ENCODE measurements at places on chromosomes 3 and 15. TPM values are rescaled to one million over a fixed set of nuclear protein-coding genes. Genes with fewer than 3 reads are reported as not detected.

GRCh38 chr3:34203386-34203785, 405.0 kb downstream of the PDCD6IP start:
- DNase-seq, result no peak

- DNase-seq, result no peak
These were observed 5.8 kb upstream of the SUCNR1 start for GRCh38 chr3:151867666-151868065.

- no peak for DNase-seq
These were observed 31.1 kb downstream of the PLA2G4D start for GRCh38 chr15:42063122-42063848.

DNA sequence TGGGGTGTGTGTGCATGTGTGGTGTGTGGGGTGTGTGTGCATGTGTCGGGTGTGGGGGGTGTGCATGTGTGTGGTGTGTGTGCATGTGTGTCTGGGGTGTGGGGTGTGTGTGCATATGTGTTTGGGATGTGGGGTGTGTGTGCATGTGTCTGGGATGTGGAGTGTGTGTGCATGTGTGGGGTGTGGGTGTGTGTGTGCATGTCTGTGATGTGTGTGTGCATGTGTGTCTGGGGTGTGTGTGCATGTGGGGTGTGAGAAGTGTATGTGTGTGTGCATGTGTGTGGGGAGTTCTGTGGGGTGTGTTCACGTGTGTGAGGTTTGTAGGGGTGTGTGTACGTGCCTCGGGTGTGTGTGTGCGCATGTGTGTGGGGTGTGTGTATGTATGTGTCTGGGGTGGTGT, 6.7 kb upstream of the OCA2 start:
- no peak for DNase-seq

- DNase-seq, result peak; percentile 30
These were observed 32.9 kb downstream of the PSTPIP1 start for GRCh38 chr15:77027697-77028450.

DNA sequence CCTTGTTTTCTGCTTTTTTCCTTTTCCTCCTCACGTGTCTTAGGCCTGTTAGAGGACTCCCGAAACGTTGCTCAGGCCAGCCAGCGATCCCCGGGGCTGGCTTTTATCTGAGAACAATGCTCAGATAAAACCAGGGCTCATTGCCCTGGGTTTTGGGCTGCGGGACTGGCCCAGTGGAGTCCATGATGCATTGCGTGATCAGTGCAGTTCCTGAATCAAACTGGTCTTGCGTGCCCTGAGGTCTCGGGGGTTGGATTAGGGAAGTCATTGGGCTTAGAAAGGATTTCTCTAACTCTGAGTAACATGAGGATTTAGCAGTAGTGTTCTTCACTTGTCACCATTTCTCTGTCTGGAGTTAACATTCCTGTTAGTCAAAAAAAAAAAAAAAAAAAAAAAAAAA, 66.3 kb downstream of the CCR1 start:
- DNase-seq, result no peak

DNA sequence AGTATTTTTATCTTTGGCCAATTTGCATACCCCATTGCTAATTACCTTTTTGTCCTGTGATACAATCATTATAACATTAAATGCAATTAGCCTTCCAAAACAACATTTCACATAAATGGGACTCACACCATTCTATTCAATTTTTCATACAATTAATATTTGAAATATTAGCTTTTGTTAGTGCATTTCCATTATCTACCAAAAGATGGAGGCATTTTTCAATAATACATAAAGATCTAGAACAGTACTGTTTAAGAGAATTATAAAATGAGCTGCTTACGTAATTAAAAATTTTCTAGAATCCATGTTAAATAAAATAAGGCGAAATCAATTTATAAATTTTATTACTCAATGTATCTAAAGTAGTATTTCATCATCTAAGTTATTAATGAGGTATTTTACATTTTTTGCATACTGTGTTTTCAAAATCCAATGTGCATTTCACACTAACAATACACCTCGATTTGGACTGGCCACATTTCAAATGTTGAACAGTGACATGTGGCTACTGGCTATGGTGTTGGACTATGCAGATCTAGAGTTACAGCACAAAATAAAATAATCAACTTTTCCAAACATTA, 74.3 kb downstream of the TJP1 start:
- DNase-seq, result no peak

DNA sequence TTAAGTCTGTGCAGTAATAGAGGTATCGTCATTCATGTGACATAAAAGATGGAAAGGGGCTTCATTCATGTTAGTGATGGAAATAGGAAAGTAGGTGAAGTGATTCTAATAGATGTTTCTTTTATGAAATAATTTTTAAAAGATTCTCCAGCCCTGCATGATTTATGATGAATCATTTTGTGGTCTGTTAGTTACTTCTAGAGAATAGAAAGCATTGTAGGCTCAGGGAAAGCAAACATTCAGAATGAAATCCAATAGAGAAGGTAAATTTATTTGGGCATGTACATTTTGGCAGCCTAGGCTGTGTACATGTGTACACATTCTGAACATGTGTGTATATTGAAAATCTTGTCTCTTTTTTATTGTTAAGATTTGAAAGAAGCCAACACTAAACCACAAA, 23.1 kb downstream of the PPARG start:
- DNase-seq, result no peak

DNA sequence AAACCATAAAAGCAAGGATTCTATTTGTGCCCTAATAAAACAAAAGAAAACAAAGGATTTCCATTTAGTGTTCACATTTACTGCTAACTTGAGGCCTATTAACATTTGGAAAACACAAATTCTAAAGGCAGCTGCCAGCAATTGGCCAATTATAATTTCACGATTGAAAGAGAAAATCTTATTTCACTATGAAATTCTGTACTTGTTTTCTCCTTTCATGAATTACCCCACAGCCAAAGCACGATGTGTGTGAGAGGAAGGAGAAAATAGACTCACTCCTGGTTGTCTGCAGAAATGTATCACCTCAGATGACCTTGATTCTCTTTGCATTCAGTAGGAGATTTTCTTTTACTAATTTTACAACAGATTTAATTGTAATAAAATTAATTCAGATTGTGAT, 242.8 kb upstream of the GBE1 start:
- no peak for DNase-seq

- no peak for DNase-seq
These were observed 401 bp downstream of the SEC11A start for GRCh38 chr15:84715441-84716035.

The FEZF2 gene
- not detected for total RNA-seq

The C3orf49 gene
- not detected for total RNA-seq

The PEX11A gene
- 4.5 TPM for total RNA-seq

The UPK1B gene
- total RNA-seq, result not detected

- DNase-seq, result no peak
These were observed 402.4 kb downstream of the RBMS3 start for GRCh38 chr3:29683018-29683993.

DNA sequence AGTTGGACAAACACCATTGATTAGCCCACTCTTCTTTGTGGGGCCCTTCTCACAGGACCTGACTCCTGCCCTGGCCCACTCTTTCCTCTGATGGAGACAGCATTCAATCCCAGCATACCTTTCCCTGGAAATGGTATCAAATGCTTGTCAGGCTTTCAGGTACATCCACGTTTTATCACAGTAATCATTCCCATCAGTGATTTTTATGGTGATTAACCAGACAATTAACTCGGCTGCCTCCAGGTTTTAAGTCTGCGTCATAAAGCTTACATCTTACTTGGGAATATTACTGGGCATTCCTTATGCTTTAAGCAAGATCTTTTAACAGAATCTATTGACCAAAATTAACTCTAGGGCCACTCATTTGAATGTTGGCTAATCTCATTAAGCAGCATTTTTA, 33.4 kb downstream of the LRRK1 start:
- DNase-seq, result no peak

The ARMC8 gene
- total RNA-seq, result 39.6 TPM

DNA sequence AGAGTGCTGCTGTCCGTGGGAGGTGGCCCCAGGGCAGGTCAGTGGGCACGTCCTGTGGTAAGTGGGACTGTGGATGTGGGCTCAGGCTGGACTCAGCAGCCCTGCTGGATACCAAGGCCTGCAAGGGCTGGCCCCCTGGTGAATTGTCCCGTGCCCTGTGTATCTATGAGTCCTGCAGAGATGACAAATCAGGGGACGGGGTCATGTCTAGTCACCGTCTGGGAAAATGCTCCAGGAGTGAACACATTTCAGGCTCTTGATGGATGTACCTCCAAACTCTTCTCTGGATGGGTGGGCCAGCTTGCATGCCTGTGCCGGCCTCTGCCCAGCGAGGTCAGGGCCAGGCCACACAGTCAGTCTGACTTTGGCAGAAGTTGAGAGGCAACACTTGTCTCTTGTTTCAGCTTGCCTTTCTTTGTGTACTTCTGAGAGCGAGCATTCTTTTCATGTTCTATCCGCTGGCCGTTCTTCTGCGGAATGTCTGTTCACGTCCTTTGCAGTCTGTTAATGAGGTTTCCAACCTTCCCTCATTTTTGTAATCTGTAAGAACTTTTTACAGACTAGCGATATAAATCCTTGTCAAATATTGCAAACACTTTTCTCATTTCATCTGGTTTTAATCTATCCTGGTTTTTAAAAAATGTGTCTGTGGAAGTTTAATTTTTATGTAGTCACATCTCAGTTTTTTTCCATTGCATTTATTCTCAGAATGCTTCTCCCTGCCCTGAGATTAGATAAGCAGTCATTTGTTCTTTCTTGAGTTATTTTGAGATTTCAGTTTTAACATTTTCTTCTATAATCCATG, 11.4 kb upstream of the STAB1 start:
- DNase-seq, result no peak

The SPTBN5 gene
- total RNA-seq, result 9.4 TPM

The PLXNA1 gene
- 31.8 TPM for total RNA-seq

The TTC14 gene
- total RNA-seq, result 40.4 TPM

- peak; percentile 37 for DNase-seq
These were observed 639 bp downstream of the NIPA1 start for GRCh38 chr15:22786868-22787698.

- DNase-seq, result no peak
These were observed 161.3 kb upstream of the TLE3 start for GRCh38 chr15:70259028-70259424.

The PTH1R gene
- 6.2 TPM for total RNA-seq

DNA sequence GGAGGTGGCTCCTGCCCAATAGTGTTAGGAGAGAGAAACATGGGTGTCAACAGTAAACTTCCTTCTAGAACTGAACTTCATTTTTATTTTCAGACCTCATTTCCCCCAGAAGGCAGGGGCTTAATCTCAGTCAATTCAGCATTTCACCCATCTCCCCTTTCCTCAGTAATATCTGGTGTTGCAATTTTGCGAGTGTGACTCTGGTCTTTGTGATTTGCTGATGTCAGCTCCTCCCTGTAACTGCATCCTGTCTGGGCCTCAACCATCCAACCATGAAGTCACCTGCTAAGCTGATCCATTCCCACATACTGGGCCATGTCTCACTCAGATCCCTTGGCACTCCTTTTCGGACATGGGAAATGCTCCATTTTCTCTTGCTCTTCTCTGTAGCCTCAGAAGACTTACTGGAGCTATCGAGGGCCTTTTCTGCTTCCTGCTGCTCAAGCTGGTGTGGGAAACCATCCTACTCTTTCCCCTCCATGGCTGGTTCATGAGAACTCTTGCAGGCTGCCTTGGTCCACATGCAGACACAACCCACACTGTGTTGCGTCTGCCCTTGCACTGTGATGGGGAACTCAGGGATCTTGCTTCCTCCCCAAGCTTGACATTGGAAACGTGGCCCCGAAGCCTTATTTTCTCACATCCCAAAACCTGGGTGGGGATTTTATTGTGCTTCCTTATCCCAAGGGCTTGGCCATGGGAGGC, 24.6 kb downstream of the CCR4 start:
- no peak for DNase-seq

DNA sequence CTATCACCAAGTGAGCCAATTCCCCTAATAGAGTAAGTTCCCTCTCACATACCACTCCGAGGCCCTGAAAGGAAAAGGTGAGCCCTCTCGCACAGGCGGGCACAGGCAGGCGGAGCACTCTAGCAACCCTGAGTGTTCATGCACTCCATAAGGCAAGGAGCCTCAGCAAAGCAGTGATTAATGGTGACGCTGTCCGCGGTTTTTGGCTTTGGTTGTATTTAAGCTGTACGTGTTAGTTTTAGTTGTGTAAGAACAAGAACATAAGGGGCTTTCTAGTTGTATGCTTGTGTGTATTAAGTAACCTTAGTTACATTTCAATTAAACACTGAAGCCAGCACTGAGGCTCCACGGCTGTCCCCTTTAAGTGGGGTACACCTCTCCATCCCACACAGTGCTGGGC, 33.1 kb downstream of the KLHL25 start:
- DNase-seq, result no peak

DNA sequence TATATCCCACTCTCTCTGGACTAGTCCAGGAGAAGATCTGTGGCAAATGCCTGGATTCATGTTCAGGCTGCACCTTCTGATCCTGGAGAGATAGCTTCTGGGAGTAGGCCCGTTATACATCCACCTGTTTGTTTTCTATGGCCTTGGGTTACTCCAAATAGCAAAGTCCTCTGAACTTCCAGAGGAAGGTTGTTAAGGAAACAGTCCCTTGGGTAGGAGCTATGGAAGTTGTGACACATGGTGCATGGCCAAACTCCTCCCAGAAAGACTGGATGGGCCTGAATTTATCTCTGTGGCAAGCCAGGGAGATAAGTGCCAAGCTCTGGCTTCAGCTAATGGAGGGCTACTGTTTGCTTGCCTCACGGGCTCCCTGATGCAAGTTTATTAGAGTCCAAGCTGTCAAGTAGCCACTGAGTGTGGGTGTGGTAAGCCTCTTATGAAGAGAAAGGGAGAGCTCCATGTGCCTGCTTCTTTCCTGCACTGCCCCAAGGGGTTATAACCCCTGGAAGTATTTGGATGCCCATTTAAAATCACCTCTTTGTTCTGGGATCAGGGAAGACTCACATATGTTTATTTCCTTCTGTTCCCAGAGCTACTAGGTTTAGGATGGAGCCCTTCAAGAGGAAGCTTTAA, 328.7 kb upstream of the ATP11B start:
- DNase-seq, result no peak

Data from endothelial cell (in vitro differentiated cells).